Right kidney (tissue), 9 donors: ENCODE measurements at places on chromosomes 2 and 18.

- no peak for DNase-seq
Observed at GRCh38 chr2:168210216-168210894, 37.0 kb downstream of the STK39 start.

DNA sequence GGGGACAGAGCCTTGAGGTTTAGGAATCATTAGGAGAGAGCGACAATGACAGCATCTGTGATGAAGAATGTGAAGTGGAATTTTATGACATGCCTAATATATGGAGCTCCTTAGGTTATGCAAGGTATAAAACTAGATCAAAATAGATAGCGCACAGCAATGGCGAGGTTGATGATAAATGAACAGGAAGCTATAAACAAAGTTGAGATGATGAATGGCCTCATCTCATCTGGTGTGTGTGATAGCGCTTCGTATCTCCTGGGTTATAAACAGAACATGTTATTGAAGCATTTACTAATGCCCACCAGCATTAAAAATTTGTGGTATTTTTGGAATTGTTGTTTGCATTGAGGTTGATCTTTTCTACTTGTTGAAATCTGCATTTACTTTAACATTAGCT, 231.5 kb downstream of the LTBP1 start:
- no peak for DNase-seq

DNA sequence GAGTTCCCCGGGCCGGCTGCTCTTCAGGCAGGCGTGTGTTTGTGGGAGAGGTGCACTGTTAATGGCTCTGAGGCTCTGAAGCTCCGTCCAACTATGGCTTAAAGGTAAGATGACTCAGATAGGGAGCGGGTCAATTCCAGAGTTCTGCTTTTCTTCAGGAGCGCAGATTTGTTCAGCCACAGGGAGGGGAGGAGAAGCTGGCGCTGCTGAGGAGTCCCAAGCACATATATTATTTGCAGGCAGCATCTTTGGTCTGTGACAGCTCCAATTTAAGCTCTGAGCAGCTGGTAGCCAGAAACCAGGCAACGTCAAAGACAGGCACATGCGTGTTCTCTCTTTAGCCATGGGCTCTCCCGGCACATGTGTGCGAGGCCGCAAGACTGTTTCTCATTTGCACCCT, 229.2 kb downstream of the BCL2 start:
- no peak for DNase-seq

DNA sequence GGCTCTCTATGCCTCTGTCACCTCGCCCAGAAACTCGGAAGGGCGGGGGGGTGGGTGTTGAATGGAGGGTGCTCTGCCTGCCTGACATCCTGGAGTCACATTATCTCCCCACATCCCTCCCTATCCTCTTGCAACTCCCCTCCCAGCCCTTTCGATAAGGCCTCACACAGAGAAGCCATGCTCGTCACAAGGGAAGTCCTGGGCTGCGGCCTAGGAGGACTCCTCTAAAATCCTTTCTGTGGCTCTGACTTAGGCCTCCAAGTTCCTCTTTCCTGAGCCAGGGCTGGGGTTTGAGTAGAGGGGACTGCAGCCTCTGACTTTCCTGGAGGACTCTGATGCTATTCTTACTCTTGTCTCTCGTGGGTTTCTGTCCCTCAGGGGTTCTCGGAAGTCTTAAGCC, 75.0 kb upstream of the PKDCC start:
- DNase-seq: no peak

- no peak for DNase-seq
Observed at GRCh38 chr2:121748202-121748601, 7.2 kb upstream of the TSN start.
